NAMALWA (cell line): ENCODE measurements at places on chromosomes 1 and 21.

DNA sequence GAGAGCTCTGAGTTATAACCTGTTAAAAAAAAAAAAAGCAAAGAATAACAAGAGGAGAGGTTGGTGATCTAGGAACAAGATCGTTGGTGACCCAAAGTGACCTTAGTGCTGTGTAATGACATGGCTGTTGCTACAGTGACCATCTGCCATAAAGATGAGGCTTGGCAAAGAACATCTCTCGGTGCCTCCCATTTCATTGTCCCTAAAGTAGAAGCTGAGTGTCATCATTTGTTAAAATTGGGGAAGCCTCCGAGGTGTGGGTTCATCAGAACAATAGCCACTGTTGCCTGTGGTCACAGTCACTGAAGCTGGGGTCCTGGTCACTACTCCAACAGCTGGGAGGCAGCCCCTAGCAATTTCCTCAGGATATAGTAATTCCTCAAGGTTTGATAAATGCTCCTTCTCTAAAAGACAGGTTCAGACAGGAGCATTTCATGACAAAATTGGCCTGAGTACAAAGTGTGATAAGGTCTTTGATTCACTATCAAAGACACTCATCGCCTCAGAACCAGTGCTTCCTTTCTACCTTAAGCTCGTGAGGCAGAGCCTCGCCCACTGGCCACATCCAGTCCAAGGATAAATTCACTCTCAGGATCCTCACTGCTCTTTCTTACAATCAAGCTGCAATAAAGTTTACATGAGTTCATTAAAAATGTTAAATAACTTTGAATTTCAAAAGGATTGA lies 81.9 kb upstream of the RGS2 start:
- no peak for DNase-seq

DNA sequence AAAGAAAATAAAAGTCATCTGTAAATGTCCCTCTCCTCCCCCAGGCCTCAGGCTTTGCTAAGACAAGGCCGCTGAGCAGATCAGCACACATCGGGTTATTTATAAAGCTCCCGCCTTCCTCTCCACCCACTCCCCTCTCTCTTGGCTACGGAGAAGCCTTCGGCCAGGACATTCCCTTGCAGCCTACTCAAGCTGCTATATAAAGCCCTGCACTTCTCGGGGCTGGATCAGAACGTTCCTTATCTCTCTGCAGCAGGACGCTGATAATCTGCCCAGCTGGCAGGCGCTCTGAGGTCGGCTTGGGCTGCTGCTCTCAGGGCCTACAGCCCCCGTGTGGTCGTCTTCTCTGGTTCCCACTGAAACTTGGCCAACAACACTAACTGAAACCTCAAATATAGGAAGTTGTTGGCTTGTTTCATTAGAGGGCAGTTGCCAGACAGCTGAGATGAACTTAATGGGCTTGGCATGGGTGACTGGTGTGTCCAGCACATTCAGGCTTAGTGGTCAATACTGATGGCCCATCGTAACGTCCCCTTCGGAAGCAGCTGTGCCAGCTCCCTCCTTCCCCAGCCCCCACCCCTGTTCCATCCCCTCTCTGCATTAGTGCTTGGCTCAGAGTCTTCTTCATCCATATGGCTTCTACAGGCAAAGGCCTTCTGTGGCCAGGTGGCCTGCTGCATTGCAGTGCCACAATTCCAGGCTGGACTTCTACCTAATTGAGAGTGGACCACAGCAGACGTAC lies 64.6 kb downstream of the IER5 start:
- DNase-seq = peak; percentile 94

- DNase-seq = no peak
Observed at GRCh38 chr1:239337799-239338430, 48.5 kb upstream of the CHRM3 start.

DNA sequence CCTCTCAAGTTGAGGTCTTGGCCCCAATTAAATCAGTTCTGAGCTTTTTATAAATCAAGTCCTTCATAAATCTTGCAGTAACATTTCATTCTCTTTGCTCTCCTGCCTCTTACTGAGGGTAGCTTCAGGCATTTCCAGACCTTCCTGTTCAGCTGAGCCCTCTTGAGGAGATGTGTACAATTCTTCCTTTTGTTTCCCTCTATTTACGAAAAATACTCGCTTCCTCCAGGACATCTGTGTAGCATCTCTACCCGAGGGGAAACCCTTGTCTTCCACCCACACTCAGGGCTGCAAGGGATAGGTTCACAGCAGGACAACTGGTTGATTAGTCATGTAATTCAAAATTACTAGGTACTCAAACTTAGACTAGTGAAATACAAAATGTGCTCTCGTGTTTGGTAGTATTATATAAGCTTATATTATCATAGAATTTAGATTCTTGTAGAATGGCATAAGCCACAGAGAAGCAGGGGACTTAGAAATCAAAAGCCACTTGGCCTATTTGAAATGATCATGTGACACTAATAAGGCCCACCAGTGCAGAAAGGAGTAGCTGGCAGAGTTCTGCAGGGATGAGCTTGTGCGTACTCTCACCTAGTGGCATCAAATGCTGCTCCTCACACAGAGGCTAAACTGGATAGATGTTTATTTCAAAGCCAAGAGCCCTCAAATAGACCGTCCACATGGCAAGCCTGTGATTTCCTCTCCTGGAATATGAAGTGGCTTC lies 126.7 kb downstream of the GDAP2 start:
- DNase-seq = no peak

DNA sequence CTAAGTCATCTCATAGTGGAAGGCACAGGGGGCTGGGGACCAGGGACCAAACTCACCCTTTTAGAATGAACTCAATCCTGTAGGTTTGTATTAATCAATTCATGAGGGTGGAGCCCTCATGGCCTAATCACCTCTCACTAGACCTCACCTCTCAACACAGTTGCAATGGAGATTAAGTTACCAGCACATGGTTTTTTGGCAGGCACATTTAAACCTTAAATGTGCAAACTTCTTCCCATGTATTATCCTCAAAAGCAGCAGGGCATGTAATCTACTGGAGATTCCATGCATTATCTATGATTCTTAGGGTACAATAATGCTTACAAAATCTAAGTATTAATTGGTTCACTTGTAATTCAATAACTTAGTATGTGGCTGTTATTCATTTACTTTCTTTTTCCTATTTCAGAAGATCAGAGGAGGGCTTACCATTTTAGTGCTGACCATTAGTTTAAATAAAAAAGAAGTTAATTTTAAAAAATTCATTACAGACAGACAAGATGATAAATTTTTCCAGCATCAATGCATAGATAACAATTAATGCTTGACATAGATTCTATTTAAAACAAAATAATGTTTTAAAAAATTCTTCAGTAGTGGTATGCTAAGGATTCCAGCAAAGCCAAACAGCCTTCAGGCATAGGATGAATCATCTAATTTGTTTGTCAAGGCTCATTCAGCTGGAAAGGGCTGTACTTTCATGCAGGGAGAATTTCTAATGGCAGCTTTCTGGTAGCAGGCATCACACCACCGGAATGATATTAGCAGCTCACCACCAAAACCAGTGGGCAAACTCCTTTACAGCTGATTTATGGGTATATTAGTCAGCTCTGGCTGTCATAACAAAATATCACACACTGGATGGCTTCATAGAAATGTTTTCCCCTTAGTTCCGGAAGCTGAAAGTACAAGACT lies 124.6 kb upstream of the ZNF648 start:
- no peak for DNase-seq

- DNase-seq = no peak
Observed at GRCh38 chr1:196890668-196891067, 2.8 kb downstream of the CFHR4 start.

- DNase-seq = no peak
Observed at GRCh38 chr1:110426854-110427253, 19.4 kb upstream of the LAMTOR5 start.

- no peak for DNase-seq
Observed at GRCh38 chr1:183180218-183180617, 5.8 kb upstream of the LAMC2 start.

- DNase-seq = no peak
Observed at GRCh38 chr1:221171768-221172167, 292.5 kb downstream of the HLX start.

GRCh38 chr1:16405441-16405840 lies 31.8 kb downstream of the SPATA21 start:
- no peak for DNase-seq

DNA sequence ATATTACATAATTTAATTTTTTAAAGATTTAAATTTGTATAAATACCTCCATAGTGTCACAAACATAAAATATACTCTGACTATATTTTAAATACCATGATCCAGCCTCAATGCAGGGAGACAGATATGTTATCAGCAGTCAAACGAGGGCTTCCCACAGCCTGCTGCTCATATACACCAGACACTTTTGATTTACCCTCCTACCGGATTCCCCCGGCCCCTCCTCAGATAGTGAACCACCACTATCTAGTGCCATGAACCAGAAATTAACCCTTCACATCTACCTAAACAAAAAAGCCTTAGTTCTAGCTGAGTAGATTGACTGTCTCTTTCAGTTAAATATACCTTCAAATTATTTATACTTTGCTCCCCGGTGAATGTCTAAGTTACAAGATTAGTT lies 52.4 kb upstream of the C1orf53 start:
- DNase-seq = no peak

DNA sequence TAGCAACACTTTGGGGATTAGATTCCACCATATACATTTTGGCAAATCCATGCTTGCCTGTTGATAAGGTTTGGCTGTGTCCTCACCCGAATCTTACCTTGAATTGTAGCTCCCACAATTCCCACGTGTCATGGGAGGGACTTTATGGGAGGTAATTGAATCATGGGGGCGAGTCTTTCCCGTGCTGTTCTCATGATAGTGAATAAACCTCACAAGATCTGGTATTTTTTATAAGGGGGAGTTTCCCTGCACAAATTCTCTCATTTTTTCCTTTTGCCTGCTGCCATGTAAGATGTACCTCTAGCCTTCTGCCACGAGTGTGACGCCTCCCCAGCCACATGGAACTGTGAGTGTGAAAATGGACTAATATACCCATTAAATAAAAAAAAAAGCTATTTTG lies 265.3 kb downstream of the MRPL39 start:
- DNase-seq = no peak

DNA sequence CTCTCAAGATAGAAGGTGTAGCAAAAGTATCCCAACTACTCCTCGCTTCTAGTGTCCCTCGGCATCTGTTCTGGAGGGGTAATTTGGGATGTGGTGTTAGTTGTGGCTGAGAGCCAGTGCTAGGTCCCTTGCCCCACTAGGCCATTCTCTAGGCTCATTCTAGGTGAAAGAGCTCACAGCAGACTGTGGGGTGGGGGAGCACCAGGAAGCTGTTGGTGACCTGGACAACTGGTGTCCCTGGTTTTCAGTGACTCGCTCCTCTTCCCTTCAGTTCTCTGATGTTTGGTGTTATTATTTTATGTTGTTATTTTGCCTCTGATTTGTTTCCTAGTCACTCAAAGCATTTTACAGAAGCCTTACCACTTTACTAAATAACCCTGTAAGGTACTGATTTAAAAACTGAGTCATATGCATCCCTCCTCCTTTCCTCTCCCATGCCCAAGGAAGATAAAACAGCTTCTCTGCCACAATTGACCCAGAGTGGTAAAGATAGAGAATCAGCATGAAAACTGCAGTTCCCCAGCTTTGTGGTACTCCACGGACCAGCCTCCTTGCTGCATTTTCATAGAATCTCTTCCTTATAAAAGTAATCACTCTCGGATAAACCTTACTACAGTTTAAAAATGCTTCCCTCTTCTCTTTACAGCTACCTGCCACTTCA lies 14.1 kb downstream of the DYRK3 start:
- DNase-seq = no peak

DNA sequence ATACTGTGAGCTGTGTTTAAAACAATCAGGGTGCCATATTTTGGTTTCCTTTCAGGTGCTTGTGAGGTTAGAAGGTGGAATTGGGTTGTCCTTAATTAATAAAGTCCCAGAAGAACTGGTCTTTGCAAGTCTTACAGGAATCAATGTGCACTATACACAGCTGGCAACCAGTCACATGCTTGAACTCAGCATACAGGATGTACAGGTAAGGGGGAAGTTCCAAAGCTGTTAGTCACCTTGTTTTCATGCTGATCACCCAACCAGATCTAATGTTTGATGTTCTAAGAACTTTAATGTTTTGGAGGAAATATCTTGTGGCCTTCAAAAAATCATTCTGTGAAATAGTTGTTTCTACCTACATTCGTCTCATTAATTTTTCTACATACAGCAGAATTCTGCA lies 156.3 kb downstream of the VPS13D start:
- no peak for DNase-seq

- peak; percentile 38 for DNase-seq
Observed at GRCh38 chr1:100134872-100135271, 1.9 kb downstream of the TRMT13 start.

DNA sequence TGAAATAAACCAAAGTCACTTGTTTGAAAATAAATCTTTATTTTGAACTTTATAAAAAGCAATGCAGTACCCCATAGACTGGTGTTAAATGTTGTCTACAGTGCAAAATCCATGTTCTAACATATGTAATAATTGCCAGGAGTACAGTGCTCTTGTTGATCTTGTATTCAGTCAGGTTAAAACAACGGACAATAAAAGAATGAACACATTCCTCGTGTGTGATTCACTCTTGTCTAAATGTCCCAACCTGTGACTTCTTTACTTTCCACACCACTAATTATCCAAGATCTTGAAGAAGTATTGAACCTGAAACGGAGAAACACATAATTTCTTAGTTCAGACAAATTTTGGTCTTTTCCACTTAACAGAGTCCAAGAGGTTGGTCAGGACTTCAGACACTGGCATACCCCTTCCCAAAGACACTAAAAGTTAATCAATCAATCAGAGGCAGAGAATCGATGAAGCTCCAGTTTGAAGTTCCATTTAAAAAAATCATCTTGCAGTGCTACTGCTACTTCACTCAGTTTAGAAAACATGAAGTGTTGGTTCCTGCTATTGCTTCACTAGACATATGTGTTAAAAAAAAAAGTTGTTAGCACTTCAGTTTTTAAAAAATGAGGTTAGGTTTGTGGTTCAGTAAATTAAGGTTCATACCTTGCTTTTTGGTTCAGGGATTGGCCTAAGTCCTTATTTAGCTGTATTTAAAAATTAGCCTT lies 26.2 kb downstream of the ATP1B1 start:
- no peak for DNase-seq

- DNase-seq = no peak
Observed at GRCh38 chr1:56285554-56286402, 293.6 kb downstream of the PLPP3 start.

- DNase-seq = no peak
Observed at GRCh38 chr1:36951292-36951750, 83.0 kb downstream of the GRIK3 start.

GRCh38 chr1:160987359-160988050 lies 32.9 kb upstream of the ITLN2 start:
- no peak for DNase-seq

GRCh38 chr1:203276916-203277545 lies 28.3 kb upstream of the BTG2 start:
- DNase-seq = peak; percentile 8
